CD4-positive, alpha-beta memory T cell (primary cell): ENCODE measurements at places on chromosomes 12 and 14.

GRCh38 chr14:99554757-99555531, 49.1 kb downstream of the CCDC85C start:
- no peak for DNase-seq

GRCh38 chr14:102900631-102901571, 21.6 kb upstream of the AMN start:
- DNase-seq, result no peak

DNA sequence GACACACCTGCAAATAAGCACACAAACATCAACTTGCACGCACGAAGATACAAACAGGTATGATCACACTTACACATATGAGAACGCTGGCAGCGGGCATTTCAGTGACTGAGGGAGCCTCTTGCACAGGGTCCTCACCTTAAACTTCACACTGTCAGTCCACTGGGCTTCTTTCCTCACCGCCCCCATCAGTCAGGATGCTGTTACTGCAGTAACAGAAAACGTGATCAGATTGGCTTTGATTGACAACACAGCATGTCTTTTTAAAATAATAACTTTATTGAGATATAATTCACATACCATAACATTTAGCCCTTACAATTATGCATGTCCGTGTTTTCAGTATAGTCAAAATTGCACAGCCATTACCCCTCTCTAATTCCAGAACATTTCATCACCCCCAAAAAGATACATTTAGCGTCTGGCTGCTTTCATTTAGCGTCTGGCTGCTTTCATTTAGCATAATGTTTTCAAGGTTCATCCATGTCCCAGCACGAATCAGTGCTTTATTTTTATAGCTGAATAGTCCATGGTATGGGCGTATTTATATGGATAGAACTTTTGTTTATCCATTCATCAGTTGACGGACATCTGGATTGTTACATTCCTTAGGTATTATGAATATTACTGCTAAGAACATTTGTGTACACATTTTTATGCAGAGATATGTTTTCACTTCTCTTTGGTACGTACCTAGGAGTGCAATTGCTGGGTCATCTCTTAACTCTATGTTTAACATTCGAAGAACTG, 8.4 kb downstream of the CCDC197 start:
- no peak for DNase-seq

- no peak for DNase-seq
These were observed 13.2 kb downstream of the NUAK1 start for GRCh38 chr12:106125351-106126095.

- DNase-seq, result no peak
These were observed 53.4 kb downstream of the ELK3 start for GRCh38 chr12:96247563-96247962.

- DNase-seq, result no peak
These were observed 20.6 kb downstream of the PRPF39 start for GRCh38 chr14:45104561-45104960.

GRCh38 chr12:90801776-90802175, 153.2 kb downstream of the CCER1 start:
- DNase-seq, result no peak

DNA sequence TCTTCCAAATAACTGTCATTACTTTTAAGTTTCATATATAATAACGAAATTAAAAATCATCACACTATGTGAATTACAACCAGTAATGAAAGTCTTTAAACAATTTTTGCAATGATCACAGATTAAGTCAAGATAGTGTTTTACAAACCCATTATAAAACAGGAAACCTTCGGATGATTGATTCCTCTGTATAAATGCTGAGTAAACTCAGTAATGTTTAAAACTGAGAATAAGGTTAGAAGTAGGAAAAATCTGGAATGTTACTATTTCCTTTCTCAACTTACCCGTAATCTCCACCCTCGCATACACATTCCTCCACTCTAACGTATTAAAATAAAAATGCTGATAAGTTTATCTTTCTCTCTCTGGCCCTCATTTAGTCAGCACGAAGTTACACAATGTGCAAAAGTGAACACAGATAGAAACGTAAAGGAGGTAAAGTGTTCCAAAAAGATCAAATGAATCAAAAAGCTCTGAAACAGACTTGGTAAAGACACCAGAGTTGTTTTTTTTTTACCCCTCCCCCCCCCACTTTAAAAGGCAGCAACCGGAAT, 1.6 kb downstream of the ZFC3H1 start:
- no peak for DNase-seq

DNA sequence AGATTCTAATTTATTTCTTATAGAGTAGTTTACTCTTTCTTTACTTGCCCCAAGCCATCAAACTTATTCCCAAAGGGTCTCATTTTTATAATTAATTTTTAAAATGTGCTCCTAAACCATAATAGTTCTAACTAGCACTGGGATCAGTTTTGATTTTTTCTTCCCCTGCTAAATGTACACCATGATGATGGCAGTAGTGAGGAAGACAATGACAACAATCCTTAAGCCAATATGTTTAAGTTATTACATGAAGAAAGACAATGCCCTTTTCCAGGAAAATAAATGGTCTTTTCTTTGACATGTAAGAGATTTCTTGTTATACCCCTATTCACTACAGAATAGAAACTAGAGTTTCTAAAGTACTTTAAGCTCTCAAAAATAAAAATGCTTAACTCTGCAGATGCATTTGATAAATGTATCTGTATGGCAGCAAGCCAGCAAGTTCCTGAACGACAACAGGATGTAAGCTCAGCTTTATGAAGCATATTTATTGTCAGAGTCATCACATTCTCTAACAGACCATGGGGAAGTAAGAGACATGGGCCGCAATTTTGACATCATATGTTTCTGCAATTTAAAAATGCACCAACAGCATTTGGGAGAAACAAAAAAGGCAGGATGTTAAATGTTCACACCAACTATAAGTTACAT, 36.0 kb upstream of the SNX6 start:
- peak; percentile 35 for DNase-seq

DNA sequence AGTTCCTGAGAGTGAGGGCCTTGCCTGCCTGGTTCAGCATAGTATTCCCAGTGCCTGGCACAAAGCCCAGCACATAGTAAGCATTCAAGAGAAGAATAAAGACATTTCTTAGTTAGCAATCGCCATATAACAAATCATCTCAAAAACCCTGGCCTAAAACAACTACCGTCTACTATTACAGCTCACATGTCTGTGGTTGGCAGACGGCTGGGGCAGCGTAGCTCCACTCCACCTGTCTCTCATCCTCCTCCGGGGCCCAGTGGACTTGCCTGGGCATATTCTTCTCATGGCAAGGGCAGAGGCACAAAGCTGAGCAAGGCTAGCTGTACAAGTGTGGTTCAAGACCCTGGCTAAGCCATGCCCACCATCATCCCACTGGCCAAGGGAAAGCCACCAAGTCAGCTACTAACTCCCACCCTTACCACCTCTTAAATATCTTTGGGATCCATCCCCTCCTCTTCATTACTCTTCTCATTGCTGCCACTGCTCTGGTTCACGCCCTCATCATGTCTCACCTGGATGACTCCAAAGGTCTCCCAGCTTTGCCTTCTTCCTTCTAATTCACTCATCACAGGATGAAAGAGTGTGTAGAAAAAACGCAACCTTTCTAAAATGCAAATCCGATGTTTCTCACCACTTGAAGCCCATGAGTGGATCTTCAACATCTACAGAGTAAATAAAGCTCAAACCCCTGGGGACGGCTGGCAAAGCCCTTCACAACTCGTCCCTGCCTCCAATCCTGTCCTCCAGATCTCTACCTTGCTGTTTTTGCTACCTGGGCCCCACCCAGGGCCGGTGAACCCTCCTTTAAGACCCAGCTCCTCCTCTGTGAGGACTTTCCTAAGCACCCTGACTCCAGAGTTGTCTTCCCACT, 10.4 kb downstream of the TMEM229B start:
- no peak for DNase-seq

DNA sequence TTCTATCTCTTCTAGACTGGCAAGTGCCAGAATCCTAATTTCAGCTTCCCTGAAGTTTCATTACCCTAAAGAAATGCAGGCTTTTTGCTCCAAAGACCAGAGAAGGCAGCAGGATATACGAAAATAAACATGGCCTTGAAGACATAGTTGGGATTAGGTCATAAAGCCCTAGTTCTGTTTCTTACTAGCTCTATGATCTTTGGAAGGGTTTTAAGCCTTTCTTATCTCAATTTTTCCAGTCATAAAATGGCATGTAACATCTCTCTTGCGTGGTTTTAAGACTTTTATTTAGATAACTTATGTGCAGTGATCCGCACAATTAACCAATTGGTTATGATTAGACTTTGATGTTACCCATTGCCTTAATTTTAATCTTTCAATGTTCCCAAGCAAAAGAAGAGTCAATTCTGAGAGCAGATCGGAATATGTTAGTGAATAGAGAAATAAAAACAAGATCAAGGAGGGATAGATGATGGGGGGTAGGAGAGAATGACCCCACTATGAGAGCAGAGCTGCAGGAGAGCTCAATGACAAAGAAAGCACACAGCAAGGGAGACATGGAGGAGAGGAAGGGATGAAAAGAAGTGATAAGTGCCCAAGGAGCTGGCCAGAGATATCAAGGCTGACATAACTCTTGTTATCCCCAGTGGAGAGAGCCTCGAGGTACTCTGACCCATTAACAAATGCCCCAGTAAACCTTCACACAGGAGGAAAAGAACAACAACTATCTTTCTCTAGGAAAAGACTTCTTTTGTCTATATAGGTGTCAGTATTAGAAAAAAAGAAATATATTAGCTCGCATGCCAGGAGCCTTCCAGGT, 53.0 kb upstream of the ANP32D start:
- no peak for DNase-seq

DNA sequence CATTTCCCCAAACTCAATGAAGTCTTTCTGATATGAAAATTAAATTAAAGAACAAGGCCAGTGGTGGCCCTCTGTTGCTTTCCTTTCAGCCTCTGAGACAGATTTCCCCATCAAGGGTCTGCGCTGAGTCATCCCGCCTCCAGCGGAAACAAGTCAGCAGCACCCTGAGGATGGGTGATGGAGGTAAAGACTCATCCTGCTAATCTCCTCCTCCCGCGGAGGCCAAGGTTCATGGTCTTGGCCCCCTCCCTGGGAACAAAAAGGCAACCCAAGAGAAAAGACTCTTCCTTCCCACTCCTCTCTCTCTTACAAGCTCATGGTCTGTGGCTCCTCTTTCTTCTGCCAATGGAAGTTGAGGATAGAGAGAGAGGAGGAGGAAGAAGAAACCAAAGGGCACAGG, 9.0 kb upstream of the NUMB start:
- no peak for DNase-seq

- no peak for DNase-seq
These were observed 87.8 kb upstream of the ATXN7L3B start for GRCh38 chr12:74449872-74450271.

DNA sequence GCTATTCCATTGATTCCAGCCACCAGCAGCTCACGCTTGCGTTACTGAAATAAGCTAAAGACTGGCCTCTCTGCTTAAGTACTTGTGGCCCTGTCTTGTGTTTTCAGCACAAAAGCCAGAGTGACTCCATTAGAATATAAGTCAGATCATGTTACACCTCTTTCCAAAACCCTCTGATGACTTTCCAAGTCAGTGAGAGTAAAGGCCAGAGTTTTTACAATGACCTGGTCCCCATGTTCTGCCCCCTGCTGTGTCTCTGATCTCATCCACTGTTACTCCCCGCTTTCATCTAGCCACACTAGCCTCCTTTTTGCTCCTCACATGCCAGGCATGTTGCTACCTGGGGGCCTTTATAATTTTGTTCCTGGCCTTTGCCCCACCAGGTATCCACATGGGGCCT, 6.9 kb upstream of the CKAP4 start:
- DNase-seq, result no peak

- DNase-seq, result no peak
These were observed 16.4 kb downstream of the HNF1A start for GRCh38 chr12:120994589-120995337.

DNA sequence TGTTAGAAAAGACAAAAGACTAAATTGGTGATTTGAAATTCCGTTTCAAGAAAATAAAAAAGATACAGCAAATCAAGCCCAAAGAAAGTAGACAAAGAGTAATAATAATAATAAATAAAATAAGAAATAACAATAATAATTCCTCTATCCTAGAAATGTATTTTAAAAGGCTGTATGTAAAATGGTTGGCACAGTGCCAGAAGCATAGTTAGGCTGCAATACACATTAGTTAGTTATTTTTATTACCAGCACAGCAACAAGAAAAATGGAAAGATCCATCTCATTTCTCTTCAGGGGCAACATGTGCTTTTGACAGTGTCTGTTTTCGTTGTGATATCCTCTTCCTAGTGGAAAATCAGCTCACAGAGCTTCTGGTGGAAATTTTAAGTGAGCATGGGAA, 174.1 kb upstream of the TMTC1 start:
- DNase-seq, result no peak

DNA sequence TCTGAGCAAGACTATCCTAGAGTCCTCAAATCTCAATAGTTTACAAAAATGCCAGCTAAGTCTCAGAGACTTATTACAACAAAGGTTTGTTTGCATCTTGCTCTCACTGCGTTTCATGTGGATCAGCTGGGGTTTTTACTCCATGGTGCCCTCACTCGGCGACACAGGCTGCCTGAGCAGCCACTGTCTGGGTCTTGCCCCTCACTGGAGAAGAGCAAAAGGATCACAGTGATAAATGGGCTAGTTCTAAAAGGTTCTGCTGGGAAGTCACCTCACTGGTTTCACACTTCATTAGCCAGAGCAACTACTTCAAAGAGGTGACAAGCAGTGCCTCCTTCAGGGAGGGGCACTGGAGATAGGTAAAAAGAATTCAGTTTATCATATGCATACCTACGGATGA, 392.0 kb downstream of the RPL10L start:
- DNase-seq, result no peak

DNA sequence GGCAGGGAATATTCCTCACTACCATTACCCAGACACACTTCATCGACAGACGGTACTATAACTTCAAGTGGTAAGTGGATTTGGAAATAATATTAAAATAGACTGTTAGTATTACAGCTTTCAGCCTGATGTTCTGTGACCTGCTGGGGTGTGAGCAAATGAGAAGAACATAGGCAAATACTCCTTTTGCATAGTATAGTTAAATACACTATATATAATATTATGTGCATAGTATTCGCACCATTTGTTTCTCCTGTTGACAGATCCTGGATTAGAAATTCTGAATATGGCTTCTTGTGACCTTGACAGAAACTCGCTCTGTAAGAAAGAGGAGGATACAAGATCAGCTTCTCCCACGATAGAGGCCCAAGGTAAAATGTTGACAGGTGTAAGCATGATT, 115.6 kb downstream of the DNAI7 start:
- no peak for DNase-seq

- no peak for DNase-seq
These were observed 7.0 kb downstream of the MTHFD1 start for GRCh38 chr14:64394977-64395633.

DNA sequence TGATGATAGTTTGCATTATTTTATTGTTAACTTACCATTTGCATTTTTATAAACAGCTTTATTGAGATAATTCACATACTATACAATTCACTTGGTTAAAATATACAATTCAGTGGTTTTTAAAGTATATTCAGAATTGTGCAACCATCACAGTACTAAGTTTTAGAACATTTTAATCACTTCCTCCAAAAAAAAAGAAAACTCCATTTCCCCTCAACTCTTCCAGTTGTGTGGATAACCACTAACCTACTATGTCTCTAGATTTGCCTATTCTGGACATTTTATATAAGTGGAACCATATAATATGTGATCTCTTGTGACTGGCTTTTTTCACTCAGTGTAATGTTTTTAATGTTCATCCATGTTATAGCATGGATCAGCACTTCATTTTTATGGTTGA, 41.3 kb downstream of the WNK1 start:
- DNase-seq, result no peak
